ENCODE measurements at places on chromosomes 16 and 17.

DNA sequence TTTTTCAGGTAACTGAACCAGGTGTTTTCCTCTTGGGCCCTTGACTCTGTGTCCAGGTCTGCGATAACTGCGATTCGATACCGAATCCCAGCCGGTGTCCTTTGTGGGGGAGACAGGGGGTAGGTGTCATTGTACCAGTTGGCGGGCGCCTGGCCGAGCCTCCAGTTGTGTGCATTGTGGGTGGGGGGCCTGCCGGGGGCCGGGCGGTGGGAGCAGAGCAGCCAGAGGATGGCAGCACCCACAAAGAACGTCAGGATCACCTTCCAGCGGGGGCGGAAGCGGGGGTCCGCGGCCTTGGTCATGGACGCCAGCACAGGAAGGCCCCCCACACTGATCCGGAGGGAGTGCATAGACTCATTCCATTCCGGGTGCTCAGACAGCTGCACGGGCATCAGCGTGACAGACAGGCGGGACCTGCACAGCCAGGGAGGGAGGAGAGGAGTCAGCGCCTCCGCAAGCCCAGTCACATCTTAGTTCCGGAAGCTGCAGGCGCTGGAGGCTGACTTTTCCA, 12.3 kb downstream of the CANT1 start:
- no peak for DNase-seq

DNA sequence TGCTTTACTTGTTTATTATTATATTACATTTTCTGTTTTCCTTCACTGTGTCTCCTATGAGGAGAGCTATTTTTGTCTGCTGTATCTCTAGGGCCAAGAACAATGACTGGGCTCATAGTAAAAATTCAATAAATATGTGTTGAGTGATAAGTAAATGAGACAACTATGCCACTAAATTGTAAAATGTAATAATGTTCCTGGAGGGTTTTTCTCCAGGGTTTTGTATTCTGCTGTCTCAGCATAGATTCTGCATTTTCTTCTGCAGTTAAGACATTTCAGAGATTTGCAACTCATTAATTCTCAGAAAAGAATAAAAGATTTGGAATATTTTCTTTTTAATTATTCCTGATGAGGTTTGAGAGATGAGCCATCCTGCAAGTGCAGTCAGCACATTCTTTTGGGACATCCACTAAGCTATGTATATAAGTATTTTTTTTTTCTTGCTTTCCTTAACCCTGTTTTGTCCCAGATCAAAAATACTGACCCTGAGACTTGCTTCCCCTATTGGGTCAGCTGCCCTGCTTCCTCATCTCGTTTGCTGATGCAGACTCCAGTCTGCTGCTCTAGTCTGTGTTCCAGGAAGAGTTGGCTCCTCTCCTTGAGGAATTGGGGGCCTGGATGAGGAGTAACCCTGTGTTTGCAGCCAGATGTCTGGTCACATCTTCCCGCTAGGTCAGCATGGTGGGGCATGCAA, 122.9 kb downstream of the ABCA8 start:
- no peak for DNase-seq

- no peak for DNase-seq
Measured at GRCh38 chr16:74738113-74738541, 36.5 kb downstream of the FA2H start.

DNA sequence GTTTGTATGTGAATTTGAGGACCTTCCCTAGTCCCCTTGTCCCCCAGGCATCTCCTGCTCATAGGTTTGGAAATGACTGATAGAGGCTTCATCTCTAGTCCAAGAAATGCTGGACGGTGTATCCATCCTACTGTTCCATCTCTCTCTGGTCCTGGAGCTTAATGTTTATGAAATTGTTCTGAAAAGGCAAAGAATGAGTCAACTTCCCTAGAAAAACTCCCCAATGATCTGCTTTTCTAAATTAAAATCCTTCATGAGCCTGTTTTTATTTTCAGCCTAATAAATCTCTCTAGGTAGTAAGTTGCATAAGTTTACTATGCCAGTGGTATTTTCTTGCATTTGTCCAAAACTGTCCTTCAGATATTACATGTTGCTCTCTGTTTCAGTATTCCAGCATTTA, 2.1 kb upstream of the IGSF6 start:
- no peak for DNase-seq

GRCh38 chr17:77531641-77532040, 390.9 kb downstream of the SEC14L1 start:
- no peak for DNase-seq

GRCh38 chr16:53559270-53559951, 56.4 kb upstream of the AKTIP start:
- no peak for DNase-seq

DNA sequence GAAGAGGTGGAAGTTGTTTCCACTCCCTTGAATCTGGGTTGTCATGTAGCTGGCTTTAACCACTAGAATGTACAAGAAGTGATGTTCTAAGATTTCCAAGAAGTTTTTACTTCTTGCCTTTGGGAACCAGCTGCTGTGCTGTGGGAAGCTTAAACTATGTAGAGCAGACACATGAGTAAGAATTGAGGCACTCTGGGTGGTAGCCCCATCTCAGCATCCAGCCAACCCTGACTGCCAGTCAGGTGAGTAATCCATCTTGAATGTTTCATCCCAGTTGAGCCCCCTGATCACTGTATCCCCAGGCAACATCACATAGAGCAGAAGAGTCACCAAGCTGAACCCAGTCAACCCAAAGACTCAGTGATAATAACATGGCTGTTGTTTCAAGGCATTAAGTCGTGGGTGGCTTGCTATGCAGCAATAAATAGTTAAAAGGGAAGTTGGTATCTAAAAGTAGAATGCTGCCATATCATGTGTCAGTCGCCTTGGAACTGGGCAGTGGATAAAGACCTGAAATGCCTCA, 62.8 kb upstream of the GPR139 start:
- no peak for DNase-seq

DNA sequence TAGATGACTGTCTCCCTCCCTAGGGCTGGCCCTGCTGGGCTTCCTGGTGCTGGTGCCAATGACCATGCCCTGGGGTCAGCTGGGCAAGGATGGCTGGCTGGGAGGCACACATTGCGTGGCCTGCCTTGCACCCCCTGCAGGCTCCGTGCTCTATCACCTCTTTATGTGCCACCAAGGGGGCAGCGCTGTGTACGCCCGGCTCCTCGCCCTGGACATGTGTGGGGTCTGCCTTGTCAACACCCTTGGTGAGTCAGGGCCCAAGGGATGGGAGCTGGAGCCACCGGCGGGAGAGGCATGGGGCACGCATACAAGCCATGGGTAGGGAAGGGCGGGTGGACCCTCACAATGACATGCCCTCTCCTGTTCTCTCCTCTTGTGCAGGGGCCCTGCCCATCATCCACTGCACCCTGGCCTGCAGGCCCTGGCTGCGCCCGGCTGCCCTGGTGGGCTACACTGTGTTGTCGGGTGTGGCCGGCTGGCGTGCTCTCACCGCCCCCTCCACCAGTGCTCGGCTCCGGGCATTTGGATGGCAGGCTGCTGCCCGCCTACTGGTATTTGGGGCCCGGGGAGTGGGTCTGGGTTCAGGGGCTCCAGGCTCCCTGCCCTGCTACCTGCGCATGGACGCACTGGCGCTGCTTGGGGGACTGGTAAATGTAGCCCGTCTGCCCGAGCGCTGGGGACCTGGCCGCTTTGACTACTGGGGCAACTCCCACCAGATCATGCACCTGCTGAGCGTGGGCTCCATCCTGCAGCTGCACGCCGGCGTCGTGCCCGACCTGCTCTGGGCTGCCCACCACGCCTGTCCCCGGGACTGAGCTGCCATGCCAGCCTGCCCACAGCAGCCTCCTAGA, 2.2 kb downstream of the PAQR4 start:
- no peak for DNase-seq

DNA sequence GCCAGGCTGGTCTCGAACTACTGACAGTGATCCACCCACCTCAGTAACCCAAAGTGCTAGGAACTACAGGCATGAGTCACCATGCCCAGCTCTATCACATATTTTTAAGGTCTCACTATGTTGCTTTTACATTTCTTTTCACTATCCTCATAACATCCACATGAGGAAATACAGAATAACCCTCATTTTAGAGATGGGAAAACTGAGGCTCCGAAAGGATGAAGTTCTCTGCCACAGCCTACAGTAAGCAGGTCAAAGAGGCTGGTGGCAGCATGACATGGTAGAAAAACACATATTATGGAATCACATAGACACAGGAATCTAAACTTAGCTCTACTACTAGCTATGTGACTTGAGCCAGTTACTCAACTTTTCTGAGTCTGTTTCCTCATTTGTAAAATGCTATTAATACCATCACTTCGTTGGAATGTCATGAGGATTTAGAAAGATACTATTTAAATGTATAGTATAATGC, 32.2 kb downstream of the APPBP2 start:
- DNase-seq: no peak

DNA sequence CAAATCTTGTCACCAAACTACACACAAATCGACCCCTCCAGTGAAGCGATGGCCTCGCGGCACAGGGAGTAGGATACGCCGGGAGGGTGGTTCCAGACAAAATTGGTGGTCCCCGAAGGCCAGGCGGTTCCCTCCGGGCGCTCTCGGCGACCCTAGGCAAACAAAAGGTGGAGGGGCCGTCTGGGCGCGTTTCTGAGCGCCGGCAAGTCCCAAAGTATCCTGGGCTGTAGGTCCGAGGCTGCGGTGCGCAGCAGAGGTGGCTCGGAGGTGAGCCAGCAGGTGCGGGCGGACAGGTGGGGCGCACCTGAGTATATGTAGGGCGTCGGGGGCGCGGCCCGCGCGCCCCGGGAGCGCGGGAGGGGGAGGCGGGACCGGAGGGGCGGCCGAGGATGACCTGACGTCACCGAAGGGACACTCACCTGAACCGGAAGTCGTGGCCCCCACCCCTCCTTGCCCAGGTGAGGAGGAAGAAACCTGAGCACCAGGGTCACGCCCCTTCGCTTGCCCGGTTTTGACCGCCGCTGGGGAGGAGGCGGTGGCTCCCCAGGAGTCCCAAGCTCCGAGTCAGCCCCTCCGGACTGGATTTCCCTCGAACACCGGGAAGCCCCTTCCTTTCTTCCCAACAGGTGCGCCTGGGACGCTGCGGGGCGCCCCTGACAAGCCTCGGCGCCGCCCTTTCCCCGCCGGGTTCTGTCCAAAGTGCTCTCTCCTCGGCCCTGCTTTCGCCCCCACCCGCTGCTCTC, at the start of gene CLDN7:
CLDN7 (minus strand) TSS at position 287 of the 743 bp plus-strand sequence. CDS start 435 bp downstream, outside the sequence.
- DNase-seq: no peak

DNA sequence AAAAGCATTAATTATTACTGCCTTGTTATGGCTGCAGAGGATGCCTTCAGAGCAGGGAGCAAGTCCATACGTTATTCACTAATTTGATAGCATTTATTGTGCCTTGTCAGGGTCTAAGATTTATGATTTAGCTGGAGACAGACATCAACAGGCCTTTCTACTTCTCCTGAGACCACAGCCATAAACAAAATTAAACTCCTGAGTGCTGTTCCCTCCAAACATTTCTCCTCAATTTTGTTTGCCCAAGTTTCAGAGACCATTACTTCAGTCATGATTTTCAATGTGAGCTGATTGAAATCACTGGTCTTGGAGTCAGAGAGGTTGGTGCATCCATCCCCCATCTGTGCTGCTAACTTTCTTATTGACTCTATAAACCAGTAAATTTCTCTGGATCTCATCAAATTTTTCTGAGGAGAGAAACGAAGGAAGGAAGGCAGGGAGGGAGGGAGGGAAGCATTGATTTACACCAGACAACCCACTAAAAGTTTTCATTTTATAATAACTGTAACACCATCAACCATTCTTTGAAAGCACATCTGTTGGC, 423.6 kb upstream of the CDH11 start:
- DNase-seq: no peak

- no peak for DNase-seq
Measured at GRCh38 chr16:69077251-69077650, 28.2 kb upstream of the HAS3 start.

DNA sequence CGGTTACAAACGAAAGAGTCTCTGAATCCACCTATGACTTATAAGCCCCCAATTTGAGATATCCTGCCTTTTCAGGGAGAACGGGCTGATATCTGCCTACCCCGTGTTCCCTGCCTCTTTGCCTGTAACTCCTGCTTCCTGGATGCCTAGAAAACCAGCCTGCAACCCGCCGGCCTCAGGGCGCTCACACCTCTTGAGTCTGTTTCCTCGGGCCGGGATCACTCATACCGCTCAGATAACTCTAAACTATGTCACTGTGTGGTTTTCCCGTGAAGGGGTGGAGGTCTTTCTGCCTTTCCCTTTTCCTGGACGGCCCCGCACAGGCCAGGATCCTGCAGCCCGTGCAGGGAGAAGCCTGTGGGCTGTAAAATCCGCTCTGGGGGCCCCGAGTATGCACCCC, 10.4 kb downstream of the RPUSD1 start:
- DNase-seq: no peak

- DNase-seq: no peak
Measured at GRCh38 chr16:8489580-8489979, 100.7 kb downstream of the TMEM114 start.

DNA sequence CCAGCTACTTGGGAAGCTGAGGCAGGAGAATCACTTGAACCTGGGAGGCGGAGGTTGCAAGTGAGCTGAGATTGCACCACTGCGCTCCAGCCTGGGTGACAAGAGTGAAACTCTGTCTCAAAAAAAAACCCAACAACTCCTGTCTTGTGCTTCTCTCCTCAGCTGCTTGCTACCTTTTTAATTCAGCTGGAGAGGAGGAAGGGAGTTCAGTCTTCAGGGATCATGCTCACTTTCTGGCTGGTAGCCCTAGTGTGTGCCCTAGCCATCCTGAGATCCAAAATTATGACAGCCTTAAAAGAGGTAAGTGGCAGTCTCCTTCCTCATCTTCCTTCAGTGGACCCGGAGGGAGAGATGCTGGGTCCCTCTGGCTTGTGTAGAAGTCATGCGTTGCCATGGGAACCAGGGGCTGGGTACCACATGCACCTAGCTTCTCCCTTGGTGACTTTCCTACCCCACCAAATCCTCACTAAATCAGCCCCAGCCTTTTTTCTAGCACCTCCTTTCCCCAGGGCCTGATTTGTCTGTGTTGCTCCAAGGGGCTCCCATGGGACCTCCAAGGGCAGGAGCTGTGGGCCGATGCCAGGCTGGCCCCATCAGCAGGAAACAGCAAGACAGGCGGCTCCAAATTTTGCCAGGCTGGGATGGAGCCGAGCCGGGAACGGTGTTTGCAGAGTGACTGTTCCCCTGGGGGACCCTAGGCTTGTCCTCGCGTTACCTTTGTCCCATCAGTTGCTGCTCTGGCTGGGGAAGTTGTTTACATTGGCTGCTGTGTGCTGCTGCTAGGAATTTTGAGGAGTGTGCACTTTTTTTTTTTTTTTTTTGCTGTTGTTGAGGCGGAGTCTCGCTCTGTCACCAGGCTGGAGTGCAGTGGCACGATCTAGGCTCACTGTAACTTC, 65.2 kb downstream of the ABCC1 start:
- DNase-seq: peak; percentile 56

Measured in adrenal gland (tissue), 19 donors.